Thoracic aorta (tissue), 2 donors: ENCODE measurements at places on chromosomes 4 and X.

DNA sequence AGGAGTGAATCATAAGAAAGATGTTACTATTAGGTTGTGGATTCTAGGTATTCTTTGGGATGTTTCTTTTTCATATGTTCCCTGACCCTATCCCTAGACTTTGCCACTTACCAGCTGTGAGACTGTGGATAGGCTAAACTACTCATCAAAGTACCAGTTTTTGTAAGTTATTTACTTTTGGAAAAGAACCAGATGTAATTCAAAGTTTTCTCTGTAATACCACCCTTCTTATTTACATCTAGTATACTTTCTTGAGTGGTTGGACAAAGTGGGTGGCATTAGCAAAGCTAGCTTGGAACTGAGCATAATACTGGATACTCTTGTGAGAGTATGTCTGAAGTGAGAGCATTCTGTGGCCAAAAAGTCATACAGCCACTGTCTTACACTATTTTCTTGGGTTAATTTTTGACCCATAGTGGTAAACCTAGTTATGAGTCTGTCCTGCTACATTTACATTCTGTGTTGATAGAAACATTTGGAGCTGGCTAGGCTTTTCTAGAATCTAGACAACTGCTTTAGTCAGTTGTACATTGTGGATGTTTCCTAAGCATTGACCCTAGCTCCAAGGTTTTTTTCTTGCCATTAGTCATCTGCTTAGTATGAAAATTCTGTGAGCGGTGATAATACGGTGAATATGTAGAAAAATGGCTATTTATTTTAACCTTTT is 41.7 kb downstream of the KDM6A start:
- no peak for DNase-seq

DNA sequence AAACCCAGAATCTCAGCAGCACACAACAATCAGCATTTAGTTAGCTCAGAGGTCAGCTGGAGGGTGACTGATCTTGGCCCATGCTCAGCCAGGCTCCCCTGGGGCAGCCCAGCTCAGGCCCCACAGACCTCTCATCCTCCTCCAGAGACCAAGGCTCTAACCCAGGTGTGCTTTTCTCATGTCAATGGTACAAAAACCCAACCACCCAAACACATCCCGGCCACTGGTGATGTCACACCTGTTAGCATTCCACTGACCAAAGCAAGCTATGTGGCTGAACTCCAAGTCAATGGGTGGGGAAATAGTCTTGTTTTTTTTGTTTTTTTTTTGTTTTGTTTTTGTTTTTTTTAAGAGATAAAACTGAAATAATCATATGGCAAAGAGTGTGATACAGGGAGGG is 77.5 kb downstream of the CYTL1 start:
- no peak for DNase-seq

DNA sequence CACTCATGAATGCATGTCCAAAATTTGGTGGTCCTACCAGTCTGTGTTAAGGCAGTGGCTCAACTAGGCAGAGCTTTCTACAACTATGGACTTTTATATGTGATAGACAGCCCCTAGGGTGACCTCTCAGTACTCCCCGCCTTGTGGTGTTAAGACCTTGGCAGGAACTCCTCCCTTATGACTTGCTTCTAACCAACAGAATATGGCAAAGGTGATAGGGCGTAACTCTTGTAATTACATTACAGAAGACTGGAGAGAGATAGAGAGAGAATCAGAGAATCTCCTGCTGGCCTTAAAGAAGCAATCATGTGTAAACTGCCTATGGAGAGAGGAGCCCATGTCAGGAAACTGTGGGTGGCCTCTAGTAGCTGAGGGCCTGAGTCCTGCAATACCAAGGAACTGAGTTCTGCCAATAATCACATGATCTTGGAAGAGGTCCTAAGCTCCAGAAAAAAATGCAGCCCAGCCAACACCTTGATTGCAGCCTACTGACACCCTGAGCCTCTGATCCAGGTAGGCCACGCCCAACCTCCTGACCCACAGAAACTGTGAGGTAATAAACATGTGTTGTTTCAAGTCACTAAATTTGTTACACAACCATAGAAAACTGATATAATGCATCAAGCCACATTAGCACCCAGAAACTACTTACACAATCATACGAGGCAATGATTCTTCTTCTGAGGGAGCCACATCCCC is 68.9 kb downstream of the INPP4B start:
- DNase-seq: no peak

DNA sequence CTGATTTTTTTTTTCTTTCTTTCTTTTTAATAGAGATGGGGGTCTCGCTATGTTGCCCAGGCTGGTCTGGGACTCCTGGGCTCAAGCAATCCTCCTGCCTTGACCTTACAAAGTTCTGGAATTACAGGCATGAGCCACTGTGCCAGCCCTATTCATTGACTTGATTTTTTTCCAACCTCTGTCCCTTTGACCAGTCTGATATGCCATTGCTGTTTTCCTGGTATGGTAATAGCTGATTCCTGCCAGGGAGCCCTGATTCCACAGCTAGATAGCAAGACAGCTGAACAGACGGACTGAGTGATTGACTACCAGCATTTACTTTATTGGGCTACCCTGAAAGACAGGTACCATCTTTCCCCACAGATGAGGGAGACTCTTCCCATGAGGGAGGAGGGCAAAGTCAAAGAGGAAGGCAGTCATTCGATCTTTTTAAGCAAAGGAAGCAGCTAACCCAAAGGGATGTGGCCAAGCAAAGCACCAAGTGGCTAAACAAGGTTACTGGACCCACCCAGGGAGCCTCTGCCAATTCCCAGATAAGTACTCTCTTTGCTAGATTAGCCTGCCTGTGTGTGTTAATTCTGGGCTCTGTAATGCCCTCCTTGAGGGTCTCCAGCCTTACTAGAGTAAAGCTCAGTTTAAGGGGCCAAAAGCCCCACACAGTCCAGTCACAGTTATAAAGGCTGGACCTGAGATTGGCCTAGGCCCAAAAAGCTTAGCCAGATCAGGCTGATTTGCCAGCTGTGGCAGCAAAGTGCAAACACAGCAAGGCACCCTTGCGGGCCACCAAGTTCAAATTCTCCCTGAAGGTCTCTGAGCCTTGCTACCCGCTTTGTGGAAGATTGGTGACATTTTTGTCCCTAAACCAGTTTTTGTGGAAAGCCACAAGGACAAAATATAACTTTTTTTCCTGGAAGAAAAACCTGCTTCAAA is 192.4 kb upstream of the GPC4 start:
- no peak for DNase-seq

DNA sequence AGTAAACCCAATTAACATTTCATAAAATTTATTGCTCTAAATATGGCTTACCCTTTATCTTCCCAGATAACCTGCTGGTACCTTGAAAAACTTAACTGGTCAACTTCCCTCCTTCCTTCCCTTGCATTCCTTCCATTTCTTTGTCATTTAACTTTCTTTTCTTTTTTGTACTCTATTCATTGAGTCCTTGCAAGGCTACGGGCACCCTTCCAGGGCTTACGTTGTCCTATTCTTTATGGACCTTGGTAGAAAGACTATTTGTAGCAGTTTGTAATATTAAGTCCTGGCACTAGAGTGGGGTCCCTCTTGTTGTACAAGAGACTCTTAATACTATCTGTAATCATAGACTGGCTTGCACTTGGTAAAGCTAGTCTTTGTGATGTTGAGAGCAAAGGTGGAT is 8.0 kb upstream of the GATB start:
- DNase-seq: no peak

GRCh38 chrX:41946235-41946634 is 22.9 kb upstream of the CASK start:
- no peak for DNase-seq

GRCh38 chrX:427812-428725 is 41.4 kb upstream of the PPP2R3B start:
- DNase-seq: no peak

- DNase-seq: no peak
Observed at GRCh38 chrX:118484216-118484903, 11.3 kb upstream of the DOCK11 start.

DNA sequence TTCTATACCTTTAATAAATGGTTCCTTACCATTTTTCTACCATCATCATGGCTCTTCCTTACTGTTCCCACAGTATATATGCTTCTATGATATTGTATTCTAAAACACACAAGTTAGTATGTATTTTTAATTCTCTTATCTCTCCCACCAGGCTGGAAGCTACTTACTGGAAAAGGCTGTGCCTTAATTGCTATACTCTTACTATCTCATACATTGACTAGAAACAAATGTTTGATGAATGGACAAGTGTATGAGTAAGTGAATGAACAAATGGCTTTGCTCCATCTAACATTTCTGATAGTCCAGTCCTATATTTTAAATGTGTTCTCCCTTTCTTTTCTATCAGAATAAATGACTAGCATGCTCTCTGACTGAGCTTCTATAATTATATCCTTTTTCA is 320.8 kb upstream of the RASGEF1B start:
- no peak for DNase-seq

DNA sequence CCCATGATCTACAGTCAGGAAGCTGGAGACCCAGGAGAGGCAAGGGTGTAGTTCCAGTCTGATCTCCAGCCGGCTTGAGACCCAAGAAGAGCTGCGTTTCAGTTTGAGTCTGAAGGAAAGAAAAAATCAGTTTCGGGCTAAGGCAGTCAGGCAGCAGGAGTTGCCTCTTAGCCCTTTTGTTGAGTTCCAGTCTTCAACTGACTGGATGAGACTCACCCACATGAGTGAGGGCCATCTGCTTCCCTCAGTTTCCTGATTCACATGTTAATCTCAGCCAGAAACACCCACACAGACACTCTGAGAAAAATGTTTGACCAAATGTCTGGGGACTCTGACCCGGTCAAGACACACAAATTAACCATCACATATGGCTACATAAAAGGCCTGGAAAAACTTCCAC is 73.6 kb upstream of the ELOVL6 start:
- DNase-seq: no peak

DNA sequence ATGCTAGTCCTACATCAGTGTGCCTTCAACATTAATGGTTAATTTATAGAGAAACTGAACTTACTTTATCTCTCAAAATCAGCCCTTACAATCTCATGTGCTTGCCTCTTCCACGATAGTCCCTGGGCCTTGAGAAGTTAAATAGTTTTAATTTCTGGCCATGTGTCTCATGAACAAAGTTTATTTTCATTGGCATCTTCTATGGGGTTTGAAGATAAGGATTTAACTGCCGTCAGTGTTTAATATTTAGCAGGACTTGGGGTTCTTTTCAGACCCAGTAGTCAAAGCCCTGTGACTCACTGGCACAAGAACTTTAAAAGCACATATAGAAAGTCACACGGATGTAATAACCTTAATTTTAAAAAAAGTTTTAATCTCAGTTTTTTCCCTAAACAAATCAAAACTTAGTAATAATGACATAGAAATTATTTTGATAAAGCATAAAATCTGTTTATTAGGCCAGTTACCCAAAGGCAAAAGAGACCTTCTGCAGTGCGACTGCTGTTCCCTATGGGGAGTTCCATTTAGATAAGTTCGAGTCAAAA is 10.1 kb upstream of the MPP1 start:
- no peak for DNase-seq

GRCh38 chr4:40281099-40281498 is 54.0 kb upstream of the CHRNA9 start:
- DNase-seq: no peak

DNA sequence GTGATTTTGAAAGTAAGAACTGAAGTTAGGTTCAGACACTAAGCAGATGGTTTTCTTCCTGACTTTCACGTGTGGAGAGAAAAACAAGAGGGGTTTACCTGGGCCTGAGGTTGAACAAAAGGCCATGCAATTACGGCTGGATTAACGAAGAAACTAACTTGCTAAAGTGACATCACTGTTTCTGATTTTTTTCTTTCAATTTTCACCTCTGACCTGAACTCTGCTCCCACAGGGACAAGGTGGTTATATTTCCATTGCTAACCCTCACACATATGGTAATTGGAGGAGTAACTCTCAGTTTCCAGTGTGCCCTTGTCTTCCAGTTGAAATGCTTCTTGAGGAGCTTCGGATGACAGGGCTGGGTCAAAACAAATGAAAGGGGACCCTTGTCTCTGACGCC is 38.0 kb downstream of the MSN start:
- DNase-seq: no peak

GRCh38 chrX:110341189-110342035 is 17.2 kb upstream of the RTL9 start:
- DNase-seq: no peak

DNA sequence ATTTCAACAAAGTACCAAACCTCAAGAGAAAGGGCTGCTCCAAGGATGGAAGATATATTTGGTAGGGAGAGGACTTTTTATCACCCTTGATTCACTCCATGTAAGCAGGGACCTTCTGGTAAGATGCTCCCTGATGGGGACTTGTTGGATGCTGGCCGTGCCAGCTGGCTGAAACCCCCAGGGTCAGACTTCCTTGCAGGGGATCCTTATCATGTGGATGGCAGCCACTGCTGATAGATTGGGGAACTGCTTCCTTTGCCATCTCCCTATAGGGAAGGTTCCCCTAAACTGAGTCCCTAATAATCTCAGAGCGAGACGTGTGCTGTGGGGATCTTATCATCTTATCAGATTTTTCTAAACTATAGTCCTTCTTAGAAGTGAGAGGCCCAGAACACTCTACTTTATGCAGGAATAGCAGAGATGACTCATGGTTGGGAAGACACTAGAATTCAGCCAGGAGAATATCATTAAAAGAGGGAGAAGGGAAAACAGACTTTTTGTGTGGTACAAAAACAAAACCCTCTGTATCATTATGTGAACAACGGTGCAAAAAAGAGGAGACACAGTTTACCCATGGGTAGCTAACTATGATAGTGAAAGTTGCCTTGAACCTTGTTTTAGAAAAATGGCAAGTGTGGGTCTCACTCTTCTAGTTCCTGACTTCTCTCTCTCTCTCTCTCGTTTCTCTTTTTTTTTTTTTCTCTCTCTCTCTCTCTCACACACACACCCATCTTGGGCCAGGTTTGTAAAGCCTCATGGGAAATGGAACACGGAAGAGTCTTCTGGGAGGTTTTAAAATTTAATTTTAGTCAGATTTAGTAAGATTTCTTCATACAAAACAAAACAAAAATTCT is 16.1 kb downstream of the RHOH start:
- no peak for DNase-seq
